Lower lobe of right lung (tissue), 2 donors: ENCODE measurements at places on chromosomes 12 and 14. TPM values are rescaled to one million over a fixed set of nuclear protein-coding genes. Genes with fewer than 3 reads are reported as not detected.

DNA sequence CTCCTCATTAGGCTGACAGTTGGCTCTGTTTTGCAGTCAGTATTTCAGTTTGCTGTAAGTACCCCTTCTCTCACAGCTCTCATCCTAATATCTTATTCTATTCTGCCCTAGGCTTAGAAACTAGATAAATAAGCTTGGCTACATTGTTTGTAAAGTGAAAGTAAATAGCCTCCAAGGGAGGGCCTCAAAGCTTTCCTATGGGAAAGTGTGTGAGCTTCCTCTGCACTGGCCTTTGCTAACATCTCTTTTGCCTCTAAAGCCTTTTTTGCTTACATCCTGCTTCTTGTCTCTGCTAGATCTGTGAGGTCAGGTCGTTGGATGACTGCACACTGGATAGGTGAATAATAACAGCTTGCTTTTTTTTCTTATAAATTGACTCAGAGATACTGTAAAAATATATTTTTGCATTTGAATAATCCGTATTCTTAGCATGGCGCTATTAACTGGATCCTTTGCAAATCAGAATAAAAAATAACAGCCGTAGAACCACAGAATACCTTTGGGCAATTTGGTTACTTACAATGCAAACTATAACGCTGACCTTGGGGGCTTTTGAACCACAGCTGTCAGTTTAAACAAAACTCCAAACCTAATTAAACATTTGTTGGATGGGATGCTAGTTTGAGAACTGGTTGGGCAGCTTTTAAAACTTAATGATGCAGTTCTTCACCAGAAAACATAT lies 55.1 kb downstream of the TTC6 start:
- no peak for DNase-seq

GRCh38 chr14:25803386-25804018 lies 753.6 kb upstream of the STXBP6 start:
- DNase-seq = no peak

DNA sequence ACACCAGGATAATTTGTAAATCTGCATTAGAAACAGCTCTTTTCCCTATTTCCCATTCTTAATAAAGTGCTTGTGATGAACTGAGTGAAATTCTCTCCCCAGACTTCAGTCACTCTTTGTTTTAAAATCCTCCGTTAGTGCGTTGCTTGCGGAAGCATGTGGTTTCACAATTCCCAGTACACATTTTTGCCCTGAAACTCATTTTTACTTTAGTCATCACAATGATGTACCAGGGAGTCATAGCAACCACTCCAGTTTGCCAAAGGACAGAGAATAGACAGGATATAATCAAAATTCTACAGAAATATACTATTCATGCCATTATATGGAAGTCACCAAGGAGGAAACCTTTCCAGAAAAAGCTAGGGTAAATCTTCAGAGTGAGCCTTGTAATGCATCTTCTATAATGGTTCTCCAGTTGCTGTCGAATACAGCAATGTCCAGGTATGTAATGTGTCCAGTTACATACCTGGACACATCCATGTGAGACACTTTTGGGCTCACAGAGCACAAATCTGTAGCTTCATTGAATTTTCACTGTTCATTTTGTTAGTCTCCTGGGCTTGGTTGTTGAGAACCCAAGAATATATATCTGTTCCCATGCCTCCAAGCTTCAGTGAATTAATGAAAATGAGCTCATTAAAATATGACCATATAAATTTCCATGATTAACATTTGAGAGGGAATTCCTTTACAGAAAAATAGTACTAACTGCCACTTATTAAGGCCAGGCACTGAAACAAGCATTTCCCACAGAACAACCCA lies 57.8 kb downstream of the GPR135 start:
- DNase-seq = no peak

- DNase-seq = no peak
Measured at GRCh38 chr14:70597731-70598130, 2.7 kb downstream of the MED6 start.

The GALNT9 gene
- not detected for total RNA-seq
